ENCODE measurements at places on chromosomes 6 and 20.

DNA sequence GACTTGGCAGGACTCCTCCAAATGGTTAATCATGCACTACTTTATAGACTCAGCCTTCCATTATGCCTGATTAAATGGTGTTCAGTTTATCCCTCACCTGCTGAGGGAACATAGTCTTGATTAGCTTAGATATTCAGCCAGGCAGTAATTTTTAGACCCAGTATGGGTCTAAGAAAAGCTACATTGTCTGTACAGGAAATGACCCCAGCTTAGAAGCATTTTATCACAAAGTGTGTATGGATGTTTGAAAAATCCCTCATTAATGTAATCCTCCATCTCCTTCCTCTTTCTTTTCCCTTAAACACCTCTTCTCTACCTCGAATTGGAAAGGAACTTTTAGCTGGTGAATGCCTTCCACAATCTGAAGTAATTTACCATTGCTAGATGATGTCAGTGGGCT lies 252.2 kb upstream of the BMP2 start:
- no peak for DNase-seq

- DNase-seq = no peak
These were observed 54.8 kb downstream of the CEP43 start for GRCh38 chr6:167053895-167054530.

GRCh38 chr20:59413326-59413865 lies 113.0 kb downstream of the EDN3 start:
- DNase-seq = no peak

GRCh38 chr20:36573798-36574365 lies 485 bp downstream of the TGIF2 start:
- DNase-seq = no peak

GRCh38 chr6:134207421-134207820 lies 110.5 kb downstream of the SGK1 start:
- no peak for DNase-seq

GRCh38 chr20:1595333-1595732 lies 24.5 kb downstream of the SIRPB1 start:
- DNase-seq = no peak

DNA sequence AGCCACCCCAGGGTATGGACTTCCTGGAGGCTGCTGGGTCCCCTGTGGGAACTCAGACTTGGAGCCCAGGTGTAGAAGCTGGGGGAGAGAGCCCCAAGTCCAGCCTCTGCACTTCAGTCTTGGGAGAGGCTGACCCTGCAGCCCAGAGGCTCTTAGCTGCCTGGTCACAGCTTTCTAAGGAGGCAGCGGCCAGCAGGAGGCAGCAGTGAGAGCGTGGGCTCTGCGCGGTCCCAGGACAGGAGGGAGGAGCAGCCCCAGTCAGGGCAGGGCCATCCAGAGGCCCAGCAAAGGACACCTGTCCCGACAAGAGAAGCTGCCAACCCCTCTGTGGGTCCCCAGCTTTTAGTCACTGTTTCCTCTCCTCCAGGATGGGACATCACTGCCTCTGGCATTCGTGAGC lies 9.4 kb downstream of the TREML2 start:
- no peak for DNase-seq

DNA sequence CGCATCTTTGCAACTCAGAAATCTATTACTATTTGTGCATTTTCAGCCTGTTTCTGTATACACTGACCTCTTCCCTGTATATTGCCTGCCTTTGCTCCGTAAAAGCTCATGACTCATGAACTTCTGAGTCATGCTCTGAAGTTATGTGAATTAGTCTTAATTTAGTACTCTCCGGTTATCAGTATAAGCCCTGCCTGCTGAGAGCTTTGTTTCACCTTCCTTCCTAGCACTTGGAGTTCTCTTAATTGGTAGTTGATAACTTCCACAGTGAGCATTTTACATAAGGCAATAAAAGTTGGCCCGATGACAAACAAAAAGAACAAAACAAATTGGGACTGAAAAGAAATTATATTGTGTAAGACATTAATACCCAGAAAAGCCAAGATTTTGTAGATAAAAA lies 231.4 kb downstream of the GJA1 start:
- no peak for DNase-seq

DNA sequence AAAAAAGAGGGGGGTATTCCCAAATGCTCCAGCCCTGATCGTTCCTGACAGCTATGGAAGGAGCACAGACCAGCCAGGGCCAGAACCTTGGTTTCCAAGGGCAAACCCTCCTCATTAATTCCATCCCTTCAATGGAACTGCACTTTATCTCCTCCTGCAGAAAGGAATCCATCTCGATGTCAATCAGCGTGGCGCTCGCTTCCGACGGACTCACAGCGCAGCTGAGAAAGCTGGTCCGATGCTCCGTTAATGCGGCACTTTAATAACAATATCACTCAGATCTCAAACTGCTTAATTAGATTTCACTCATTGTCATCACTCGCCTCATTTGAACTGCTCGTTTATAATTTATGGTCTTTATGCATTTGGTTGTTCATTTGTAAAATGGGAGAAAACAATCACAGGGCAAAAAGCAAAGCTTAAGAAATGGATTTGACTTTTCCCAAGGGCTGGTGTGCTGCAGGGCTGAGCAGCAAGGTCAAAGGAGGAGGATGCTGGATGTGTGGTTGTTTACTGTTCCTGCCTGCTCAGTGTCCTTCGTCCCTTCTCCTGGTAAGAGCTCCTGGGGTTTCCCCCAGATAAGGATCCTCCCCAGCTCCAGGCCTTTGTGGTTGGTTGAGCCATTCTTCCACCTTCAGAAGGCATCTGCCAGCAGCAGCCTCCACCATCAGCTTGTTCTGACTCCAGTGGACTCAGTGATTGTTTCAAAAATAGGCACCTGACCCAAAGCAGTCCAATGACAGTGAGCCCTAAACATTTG lies 152.7 kb downstream of the ANKRD60 start:
- DNase-seq = no peak

DNA sequence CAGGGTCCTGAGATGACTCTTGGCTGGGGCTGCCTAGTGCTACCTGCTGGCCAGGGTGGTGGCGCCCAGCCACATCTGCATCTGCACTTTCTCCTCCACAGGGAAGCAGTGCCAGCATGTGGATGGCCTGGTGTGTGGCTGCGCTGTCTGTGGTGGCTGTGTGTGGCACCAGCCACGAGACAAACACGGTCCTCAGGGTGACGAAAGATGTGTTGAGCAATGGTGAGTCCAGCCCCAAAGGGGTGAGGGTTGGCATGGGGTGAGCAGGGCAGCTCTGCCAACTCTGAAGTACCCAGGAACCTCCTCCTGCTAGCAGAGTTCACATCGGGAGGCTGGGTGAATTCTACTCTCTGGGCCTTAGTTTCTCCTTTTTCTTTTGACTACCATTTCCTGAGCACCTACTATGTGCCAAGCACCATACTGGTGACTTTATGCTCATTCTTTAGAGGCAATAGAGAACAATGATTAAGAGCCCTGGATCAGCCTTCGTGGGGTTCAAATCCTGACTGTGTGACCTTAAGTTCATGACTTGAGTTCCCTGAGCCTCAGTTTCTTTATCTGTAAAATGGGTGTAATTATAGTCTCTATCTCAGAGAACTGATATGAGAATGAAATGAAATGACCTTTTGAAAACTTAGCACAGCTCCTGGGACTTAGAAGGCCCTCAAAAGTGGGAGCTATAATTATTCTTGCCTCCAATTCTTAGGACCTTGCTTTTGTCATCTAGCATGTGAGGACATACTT lies 2.1 kb downstream of the BPIFB4 start:
- no peak for DNase-seq

DNA sequence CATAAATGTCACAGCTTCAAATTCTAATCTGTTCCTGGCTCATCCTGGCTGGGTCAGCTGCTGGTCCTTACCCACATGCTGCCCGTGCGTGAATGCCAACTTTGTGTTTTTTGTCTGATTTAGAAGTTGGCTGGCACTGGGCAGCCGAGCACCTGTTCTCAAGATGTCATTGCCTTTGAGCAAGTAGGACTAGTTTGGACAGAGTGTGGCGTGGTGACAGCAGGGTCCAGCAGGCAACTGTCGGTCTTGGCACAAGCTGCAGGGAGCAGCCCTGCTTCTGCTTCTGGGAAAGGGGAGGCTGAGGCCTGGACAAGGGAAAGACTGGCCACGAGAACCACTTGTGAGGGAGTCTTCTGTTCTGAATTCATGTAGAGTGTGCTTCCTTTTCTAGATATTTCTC lies 26.4 kb upstream of the ADRM1 start:
- no peak for DNase-seq

- no peak for DNase-seq
These were observed 311.4 kb downstream of the HACE1 start for GRCh38 chr6:104548297-104548696.

GRCh38 chr6:34098045-34098936 lies 47.6 kb downstream of the GRM4 start:
- DNase-seq = no peak

- no peak for DNase-seq
These were observed 218.3 kb downstream of the PREX1 start for GRCh38 chr20:48609491-48609978.

GRCh38 chr20:8060977-8061376 lies 41.4 kb upstream of the TMX4 start:
- DNase-seq = no peak

DNA sequence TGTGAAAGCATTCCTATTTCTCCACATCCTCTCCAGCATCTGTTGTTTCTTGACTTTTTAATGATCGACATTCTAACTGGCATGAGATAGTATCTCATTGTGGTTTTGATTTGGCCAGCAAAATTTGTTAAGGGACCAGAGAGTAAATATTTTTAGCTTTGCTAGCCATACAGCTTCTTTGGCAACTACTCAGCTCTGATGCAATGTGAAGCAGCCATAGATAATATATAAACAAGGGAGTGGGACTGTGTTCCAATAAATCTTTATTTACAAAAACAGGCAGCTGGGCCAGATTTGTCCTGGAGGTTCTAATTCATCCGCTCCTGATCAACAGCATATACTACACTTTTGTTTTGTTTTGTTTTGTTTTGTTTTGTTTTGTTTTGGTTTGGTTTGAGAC lies 202.9 kb downstream of the ZNF217 start:
- DNase-seq = no peak

- DNase-seq = no peak
These were observed 19.8 kb downstream of the DACT2 start for GRCh38 chr6:168299541-168300511.

- no peak for DNase-seq
These were observed 5.7 kb upstream of the CITED2 start for GRCh38 chr6:139380168-139380567.

- DNase-seq = no peak
These were observed 46.3 kb downstream of the HBS1L start for GRCh38 chr6:135008072-135008940.

DNA sequence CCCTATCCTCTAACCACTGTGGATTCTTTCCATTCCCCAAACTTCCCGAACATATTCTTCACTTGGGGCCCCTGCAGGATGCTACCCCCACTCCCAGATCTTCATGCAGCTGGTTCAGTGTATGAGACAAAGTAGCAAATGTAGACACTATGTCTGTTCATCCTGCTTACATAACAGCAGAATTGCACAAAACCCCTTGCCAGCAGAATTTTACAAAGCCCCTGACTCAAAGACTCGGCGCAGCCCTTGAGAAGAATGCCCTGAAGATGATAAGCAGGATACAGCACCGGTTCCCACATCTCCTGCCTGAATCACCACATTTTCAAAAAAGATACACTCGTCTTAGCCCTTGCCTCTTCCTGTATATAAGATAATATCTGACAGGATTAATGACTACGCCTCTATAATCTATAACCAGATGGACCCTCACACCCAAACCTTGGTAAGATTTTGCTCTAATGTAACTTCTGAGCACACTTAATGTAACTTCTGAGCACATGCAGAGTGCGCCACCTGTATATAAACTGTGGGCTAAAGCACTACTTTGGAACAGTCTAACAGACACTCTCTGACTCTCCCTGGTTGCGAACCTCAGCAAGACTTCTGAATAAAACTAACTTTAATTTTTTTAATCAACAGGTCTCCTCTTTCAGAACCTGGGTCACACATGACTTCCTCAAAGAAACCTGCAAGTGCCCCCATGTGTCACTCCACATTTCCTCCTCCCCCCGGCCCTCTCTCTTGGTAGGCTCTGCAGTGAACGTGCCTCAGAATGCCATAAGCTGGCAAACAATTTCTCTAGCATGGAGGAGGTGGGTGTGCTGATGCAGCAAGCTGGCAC lies 28.7 kb downstream of the RALGAPA2 start:
- DNase-seq = no peak

DNA sequence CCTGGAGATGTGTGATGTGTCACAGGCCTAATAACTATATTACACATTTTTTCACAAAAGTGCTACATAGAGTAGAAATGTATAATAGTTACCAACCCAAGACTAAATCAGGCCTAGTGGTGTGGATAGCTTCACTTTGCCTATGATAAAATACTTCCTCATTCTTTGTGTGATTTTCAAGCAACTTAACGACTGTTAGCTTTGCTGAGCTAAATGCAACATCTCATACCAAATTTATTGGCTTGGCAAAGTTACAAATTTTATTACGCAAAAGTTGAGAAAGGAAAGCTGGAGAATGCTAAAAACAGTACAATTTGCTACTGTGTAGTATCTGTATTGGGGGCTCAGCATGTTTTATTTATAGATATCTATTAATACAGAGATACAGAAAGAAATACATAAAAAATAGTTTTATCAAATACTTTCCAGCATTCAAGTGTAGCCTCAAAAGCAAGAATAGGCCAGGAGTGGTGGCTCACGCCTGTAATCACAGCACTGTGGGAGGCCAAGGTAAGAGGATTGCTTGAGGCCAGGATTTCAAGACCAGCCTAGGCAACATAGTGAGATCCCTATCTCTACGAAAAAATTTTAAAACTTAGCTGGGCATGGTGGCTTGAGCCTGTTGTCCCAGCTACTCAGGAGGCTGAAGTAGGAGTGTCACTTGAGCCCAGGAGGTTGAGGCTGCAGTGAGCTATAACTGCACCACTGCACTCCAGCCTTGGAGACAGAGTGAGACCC lies 3.6 kb upstream of the EDN1 start:
- DNase-seq = no peak

DNA sequence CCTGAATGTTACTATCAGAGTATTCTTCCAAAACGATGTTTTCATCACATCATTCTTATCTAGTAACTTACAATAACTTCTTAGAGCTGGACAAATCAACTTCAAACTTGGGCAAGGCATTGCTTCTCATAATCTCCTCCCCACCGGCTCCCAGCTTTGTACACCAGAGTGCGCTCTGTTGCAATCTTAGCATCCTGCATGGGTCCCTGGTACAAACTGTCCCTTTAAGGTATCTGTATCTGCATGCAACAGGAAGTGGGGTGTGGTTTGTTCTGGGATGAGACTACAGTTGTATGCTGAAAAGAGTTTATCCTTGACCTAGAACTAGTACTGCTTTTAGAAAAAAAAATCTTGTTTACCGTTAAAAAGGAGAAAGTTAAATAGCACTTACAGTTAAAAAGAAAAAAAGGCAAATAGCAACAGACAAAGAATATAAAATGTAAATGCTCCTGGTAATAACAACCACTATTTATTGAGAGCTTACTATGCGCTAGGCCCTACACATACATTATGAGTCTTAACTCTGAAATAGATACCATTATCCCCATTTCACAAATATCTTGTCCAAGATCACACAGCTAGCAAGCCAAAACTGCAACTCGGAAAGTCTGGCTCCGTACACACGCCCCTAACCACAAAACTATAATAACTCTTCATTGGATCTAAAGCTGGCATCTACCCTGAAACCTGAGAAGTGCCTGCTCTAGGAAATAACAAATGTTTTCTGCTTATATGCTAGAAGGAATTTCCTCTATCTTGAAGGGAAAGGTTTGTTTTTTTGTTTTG lies 9.8 kb upstream of the HECA start:
- peak; percentile 34 for DNase-seq

GRCh38 chr6:37077905-37078296 lies 72.4 kb downstream of the FGD2 start:
- no peak for DNase-seq

GRCh38 chr20:3378138-3378537 lies 29.3 kb downstream of the DNAAF9 start:
- no peak for DNase-seq

GRCh38 chr6:8157839-8158238 lies 55.5 kb upstream of the EEF1E1 start:
- DNase-seq = no peak

Measured in stimulated activated CD8-positive, alpha-beta memory T cell treated with anti-CD3 and anti-CD28 coated beads, Interleukin-15, amount 100 ng/mL, for 4 hours (primary cell).